ENCODE measurements at places on chromosomes 11 and 22.

DNA sequence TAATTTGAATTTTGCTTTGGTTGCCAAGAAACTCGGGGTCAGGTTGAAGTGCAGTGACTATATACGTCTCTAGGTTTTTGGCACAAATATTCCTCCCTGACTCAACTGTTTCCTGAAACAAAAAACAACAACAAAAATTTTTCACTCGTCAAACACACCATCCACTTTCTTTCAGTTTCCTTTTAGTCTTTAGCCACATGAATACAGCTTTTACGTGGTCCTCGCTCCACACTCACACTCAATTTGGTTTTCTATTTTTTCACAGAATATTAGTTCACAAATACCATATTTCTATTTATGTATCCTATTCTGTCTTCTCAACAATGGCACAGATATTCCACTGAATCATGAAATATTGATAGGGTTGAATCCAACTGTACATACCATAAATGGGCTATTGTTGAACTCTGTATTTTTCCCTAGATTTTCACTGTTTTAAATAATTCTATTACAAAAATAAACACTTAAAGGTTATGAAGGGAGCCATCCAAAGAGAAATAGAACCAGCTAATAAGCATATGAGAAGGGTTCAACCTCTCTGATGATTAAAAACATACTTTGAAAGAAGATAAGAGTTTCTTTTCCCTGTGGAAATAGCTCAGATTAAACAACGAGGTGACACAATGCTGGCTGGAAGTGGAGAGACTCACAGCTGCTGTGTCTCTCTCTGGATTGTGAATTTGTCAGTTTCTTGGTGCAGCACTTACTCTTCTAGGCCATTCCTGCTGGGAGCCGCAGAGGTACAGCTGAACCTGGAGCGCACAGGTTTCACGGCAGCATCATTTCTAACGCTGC is 5.1 kb upstream of the FBLN1 start:
- no peak for DNase-seq

DNA sequence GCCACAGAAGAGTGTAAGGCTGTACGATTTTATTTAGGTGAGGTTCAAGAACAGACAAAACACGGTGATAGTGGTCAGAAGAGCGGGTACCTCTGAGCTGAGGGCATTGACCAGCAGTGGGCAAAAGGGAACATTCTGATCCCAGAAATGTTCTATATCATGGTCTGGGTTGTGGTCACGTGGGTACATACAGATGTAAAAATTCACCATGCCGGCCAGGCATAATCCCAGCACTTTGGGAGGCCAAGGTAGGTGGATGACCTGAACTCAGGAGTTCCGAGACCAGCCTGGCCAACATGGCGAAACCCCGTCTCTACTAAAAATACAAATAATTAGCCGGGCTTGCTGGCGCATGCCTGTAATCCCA is 31.1 kb upstream of the GCAT start:
- no peak for DNase-seq

DNA sequence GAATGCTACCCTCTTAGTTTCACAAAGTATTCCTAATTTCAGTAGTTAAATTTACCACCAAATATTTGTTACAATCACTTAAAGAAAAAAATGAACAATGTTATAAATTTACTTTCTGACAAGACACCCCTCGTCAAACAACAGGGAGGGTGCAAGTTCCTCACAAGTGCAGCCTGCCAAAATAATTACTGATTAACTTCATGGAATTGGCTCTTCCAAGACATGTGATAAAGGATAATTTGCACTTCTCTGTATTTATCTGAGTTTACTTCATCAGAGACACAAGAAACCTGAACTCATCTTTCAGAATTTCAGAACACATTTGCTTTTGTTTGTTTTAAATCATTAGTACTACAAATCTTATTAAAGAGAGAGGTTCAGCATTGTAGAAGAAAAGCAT is 66.5 kb downstream of the LARGE2 start:
- DNase-seq, result no peak

DNA sequence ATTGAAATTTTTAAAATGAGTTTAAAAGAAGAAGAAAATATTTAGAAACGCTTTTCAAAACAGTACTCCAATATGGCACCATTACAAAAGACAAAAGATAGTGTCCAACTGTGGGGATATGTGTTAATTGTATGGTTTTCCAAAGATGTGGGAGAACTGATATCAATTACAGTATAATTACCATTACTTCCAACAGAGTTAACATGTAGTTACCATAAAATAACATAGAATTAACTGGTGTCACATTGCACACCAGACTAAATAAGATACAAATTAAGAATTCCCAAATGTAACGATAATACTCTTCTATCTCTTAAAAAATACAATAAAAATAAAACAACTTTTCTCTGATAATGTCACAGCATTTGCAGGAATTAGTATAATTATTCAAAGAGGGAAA is 329.5 kb downstream of the SOX6 start:
- no peak for DNase-seq

GRCh38 chr22:45743687-45744086 is 72.1 kb downstream of the ATXN10 start:
- no peak for DNase-seq

DNA sequence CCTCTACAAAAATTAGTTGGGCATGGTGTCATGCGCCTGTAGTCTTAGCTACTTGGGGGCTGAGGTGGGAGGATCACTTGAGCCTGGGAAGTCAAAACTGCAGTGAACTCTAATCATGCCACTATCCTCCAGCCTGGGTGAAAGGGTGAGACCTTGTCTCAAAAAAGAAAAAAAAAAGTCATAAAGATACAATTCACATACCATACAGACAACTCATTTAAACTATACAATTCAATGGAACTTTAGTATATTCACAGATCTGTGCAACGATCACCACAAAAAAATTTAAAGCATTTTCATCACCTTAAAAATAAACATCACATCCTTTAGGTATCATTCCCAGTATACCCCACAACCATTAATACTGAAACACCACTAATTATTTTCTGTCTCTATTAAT is 201.2 kb downstream of the PGR start:
- no peak for DNase-seq
